ENCODE measurements at places on chromosomes 1 and 21.
A peak's percentile ranks its signal among the peaks of the same experiment; 100 is the strongest.

DNA sequence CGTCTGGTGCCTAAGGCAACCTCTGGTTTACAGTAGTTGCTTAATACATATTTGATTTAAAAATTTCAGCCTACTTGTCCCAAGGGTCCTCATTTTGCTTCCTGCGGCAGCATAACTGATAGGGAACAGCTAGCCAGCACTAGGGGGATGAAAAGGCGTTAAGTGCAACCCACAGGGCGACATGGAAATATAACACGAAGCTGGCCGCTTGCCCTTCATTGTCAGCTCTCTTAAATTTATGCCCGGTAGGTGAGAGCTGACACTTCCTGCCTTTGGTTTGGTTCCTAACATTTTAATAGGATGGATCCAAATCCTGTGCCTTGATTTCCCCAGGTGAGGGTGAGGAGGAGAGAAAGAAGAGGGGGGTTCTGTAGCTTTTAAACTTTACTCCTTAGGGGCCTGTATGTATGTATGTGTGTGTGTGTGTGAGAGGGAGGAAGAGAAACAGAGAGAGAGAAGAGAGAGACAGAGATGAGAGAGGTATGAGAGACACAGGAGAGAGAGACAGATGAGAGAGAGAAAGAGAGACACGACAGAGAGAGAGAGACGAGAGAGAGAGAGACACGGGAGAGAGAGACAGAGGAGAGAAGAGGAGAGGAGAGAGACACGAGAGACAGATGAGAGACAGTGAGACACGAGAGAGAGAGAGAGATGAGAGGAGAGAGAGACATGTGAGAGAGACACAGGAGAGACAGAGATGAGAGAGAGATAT, 938 bp upstream of the ACTN2 start:
- DNase-seq: no peak

- DNase-seq: no peak
These were observed 9.6 kb downstream of the ELOA start for GRCh38 chr1:23752909-23753308.

GRCh38 chr1:209920844-209921243, 17.2 kb upstream of the SYT14 start:
- no peak for DNase-seq

DNA sequence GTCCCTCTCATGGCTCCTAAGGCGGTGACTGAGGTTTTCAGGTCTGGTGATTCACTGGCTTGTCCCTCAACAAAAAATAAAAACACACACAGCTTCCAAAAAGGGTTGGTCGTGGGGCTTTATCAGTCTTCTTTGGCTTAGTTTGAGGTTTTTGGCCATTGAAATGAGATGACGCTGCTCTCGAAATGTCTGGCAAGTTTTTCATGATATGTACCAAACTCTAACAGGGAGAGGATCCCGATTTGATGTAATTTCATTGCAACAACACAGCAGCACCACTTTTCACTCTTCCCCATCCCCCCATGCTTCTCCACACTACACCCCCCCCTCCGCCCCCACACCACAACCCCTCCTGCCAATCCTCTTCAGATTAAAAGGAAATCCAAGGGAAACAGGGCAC, 187.1 kb upstream of the NFIA start:
- peak; percentile 55 for DNase-seq

DNA sequence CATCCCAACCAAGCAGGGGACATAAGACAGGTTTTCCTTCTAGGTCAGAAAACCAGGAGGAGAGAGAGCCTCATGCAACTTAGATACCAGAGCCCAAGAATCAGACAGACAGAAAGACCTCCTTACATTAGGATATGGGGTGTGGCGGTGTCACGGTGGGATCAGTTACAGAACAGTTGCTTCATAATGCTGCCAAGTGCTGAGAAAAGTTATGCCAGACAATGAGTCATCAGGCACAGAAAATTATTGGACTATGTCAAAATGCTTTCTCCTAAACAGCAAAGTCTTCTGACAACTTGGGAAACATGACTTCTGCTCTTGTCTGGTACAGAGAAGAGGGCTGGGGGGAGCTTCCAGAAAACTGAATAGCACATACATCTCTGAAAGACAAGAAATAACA, 1120.2 kb upstream of the TMPRSS15 start:
- no peak for DNase-seq

DNA sequence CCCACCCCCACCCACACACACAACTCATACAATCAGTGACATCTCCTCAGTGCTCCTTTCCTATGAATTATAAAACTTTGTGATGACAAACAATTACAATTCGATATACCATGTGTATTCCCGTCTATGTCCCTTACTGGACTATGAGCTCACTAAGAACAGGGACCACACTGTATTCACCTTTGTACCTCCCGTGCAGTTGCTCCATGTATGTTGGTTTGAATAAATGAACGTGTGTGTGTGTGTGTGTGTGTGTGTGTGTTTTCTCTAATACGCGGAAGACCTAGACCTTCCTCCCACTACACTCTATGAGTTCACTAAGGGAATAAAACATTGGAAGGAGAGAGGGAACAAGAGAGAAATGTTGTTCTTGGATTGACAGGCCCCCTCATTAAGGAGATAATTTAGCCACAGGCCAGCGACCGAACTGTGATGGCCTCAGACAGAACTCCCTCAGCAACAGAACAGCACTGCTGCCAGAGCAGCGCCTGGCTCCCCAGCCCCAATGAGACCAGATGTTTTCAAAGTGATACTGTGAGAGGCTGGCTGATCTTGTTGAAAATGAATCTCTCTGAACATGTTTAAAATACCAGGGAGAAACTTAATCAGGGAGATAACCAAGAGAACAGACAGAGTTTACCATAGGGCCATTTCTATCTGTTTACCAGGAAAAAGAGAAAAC, 21.7 kb downstream of the BCAR3 start:
- DNase-seq: peak; percentile 90

DNA sequence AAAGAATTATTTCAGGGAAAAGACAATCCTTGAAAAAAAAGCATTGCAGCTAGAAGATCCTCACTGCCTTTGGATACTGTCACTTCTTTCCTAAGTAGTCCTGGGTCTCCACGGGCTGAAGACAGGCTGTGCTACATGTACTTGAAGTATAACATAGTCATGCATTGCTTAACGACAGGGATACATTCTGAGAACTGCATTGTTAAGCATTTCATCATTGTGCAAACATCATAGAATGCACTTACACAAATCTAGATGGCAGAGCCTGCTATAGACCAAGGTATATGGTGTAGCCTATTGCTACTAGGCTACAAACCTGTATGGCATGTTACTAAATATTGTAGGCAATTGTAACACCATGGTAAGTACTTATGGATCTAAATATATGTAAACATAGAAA, 54.0 kb downstream of the KIAA0040 start:
- no peak for DNase-seq

GRCh38 chr1:114118351-114118990, 35.2 kb downstream of the SYT6 start:
- DNase-seq: no peak

DNA sequence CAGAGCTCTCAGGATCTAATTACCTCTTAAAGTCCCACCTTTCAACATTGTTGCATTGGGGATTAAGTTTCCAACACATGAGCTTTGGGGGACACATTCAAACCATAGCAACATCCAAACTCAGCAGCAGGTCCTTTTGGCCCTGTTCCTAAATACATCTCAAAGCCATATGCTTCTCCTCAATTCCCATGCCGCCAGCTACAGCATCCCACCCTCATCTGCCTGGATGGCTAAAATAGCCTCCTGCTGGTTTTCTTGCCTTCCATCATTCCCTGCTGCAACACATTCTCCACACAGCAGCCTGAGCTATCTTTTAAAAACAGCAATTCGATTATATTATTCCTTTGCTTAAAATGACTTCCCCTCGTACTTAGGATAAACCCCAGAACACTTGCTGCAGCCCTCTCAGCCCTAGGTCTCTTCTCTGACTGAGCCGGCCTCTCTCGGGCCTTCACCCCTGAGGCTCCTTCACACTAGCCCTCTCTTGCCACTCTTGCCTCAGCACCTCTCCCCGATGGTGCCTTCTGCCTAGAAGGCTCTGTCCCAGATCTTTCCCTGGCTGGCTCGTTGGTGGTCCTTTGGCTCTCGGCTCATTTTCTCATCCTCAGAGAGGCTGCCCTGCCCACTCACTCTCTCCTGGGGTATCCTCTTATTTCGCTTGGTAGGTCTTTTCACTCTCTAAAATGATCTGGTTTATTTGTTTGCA, 16.5 kb downstream of the MYBPH start:
- DNase-seq: no peak

- DNase-seq: no peak
These were observed 86.4 kb downstream of the SYF2 start for GRCh38 chr1:25145775-25146393.

GRCh38 chr1:32701421-32701911, 1.1 kb downstream of the SYNC start:
- DNase-seq: no peak

- no peak for DNase-seq
These were observed 37.4 kb downstream of the ZNF496 start for GRCh38 chr1:247294282-247294681.

DNA sequence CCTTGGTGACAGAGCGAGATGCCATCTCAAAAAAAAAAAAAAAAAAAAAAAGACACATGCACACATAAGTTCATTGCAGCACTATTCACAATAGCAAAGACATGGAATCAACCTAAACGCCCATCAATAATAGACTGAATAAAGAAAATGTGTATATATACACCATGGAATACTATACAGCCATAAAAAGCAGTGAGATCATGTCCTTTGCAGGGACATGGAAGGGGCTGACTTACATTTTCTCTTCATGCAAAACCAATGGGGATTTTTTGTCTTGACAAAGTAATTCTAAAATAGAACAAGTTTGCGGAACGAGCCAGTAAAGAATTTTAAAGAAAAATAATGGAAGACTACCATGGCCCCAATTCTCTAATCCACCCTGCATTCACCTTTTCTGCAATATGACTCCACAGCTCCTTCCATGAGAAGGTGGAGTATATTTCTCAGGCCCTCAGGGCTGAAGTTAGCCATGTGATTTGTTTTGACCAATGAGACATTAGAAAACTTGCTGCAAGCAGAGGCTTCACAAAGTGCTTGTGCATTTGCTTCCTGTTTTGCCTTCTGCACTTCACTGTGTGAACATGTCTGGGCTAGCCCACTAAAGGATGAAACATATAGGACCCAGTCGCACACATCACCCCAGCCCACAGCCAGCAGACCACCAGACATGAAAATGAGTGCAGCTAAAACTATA, 78.8 kb upstream of the NR5A2 start:
- peak; percentile 28 for DNase-seq

DNA sequence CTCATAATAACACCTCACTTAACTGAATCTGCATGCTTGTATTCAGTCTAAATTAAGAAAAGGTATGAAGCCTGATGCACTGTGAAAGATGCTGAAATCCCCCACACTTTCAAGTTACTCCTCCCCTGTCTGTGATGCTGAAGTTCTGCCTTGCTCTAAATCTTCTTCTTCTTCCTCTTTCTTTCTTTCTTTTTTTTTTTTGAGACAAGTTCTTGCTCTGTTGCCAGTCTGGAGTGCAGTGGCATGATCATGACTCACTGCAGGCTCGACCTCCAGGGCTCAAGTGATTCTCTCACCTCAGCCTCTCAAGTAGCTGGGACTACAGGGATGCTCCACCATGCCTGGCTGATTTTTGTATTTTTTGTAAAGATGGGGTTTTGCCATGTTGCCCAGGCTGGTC, 231.0 kb upstream of the B3GALT2 start:
- no peak for DNase-seq

- no peak for DNase-seq
These were observed 23.3 kb downstream of the IGFN1 start for GRCh38 chr1:201213926-201214325.

DNA sequence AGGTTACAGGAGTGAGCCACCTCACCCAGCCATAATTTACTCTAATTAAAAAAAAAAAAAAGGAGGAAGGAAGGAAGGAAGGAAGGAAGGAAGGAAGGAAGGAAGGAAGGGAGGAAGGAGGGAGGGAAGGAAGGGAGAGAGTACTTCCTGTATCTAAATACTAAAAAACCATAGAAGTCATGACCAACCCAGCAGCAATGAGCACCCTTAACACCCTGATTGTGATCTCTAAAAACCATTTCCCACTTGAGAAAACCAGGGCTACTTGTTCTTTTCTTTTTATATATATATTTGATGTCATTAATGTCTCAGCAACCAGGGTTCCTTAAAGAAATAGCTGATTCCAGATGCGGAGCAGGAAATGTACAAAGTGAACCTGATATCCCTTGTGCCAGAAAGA, 31.2 kb downstream of the ARID4B start:
- no peak for DNase-seq

GRCh38 chr21:37276377-37276776, 9.2 kb upstream of the VPS26C start:
- no peak for DNase-seq

GRCh38 chr1:150387200-150387599, 23.3 kb downstream of the RPRD2 start:
- no peak for DNase-seq

DNA sequence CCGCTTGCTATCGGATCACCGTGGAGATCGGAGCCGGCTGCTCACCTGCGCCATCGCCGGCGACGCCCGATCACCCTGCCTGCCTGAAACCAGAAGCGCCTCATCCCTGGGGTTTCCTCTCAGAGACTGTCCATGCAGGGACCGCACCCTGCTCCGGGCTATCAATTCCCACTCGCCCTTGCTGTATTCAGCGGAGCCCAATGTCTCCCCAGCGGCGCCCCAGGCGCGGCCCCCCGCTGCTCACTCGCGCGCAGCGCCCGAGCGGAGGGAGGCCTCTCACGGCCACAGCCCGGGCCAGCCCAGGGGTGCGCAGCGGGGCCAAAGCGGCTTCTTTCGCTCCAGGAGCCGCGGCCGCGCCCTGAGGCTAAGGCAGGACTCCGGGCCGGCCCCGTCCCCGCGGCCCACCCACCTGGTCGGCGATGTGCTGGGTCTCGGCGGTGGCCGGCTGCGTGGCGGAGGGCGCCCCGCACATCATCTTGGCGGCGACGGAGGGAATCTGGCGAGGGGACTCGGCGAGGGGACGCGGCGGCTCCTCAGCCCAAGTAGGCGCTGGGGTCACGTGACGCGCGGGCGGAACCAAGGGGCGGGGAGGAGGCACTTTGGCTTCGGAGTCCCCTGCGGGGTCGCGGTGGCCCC, at the start of gene CSTB:
CSTB (minus strand) TSS at position 514 of the 636 bp plus-strand sequence; CDS start at position 475, 39 bp downstream.
- peak; percentile 75 for DNase-seq

GRCh38 chr1:14565090-14565489, 33.4 kb upstream of the KAZN start:
- no peak for DNase-seq

- no peak for DNase-seq
These were observed 102.7 kb upstream of the C21orf91 start for GRCh38 chr21:17921579-17922530.

- no peak for DNase-seq
These were observed 293.5 kb downstream of the MRPL39 start for GRCh38 chr21:25313829-25314228.

GRCh38 chr1:145828367-145829026, 4.5 kb downstream of the POLR3C start:
- peak; percentile 87 for DNase-seq

- peak; percentile 67 for DNase-seq
These were observed at the start of gene KLHDC9 for GRCh38 chr1:161098210-161099068. TSS of gene KLHDC9 (plus strand) at chr1:161098361. CDS start at chr1:161098536, 175 bp downstream.

GRCh38 chr1:202624781-202625108, 85.5 kb downstream of the SYT2 start:
- DNase-seq: no peak

GRCh38 chr1:52402860-52403240, 1.4 kb downstream of the ORC1 start:
- no peak for DNase-seq

- DNase-seq: no peak
These were observed 108.2 kb upstream of the GREM2 start for GRCh38 chr1:240719953-240720700.

- peak; percentile 9 for DNase-seq
These were observed 32.2 kb downstream of the SLC30A7 start for GRCh38 chr1:100928128-100928527.
